ENCODE measurements at places on chromosomes 7 and 10. TPM values are rescaled to one million over a fixed set of nuclear protein-coding genes. Genes with fewer than 3 reads are reported as not detected.

The LIPJ gene
- total RNA-seq, result 0.49 TPM

The SH2D4B gene
- total RNA-seq, result 0.20 TPM

The CNPY1 gene
- total RNA-seq, result 0.10 TPM

The CFAP70 gene
- 3.4 TPM for total RNA-seq

The SOSTDC1 gene
- total RNA-seq, result 58.9 TPM

The FASTK gene
- total RNA-seq, result 35.9 TPM

The IKZF1 gene
- 6.5 TPM for total RNA-seq

Data from skin of body (tissue), 3 donors.